ENCODE measurements at places on chromosomes 16 and 17. TPM values are rescaled to one million over a fixed set of nuclear protein-coding genes. Genes with fewer than 3 reads are reported as not detected.
A peak's percentile ranks its signal among the peaks of the same experiment; 100 is the strongest.

DNA sequence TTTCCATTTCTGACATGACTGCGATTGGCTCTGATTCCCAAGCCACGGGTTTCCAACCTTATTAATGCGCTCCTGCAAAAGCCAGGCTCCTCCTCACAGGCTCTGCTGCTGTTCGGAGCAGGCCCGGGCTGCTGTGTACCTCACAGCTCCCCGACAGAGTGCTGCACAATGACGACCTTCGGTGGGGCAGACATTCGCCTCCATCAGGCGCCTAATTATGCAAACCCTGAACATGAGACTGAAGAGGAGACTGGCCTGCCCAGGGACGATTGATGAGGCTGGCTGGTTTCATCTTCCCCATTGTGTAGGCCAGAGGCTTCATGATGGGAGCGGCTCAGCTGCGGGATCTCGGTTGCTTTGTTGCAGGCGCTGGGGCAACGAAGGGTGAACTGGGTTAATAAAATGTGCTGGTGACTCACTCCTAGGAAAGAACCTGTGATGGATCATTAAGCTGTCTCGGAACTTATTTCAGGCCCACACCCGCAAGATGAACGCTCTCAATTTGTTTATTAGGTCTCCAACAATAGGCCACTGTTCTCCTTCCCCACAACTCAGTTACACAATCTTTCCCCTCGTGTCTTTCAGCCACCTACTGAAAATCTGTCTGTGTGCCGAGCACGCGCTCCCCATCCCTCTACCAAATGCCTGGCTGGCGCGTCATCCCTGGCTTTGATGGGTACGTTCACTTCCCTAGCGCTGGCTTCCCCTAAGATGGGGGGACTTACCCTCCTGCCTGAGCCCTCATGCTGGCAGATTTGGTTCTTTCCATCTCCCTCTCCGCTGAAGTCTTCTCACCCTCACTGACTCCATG lies 27.2 kb upstream of the TOB1 start:
- peak; percentile 63 for DNase-seq

- no peak for DNase-seq
These were observed 8.6 kb downstream of the MAPT start for GRCh38 chr17:45902892-45903346.

GRCh38 chr16:74773446-74774222 lies 986 bp downstream of the FA2H start:
- no peak for DNase-seq

GRCh38 chr17:6040504-6040903 lies 29.7 kb upstream of the WSCD1 start:
- DNase-seq, result no peak

GRCh38 chr17:55625521-55625920 lies 97.1 kb downstream of the TMEM100 start:
- no peak for DNase-seq

GRCh38 chr17:50594128-50594823 lies 33.8 kb downstream of the CACNA1G start:
- DNase-seq, result no peak

The PIGS gene
- total RNA-seq, result 39.5 TPM

The RNF227 gene
- total RNA-seq, result 4.0 TPM

The OR3A2 gene
- total RNA-seq, result 0.15 TPM

The PRR11 gene
- total RNA-seq, result 51.9 TPM

GRCh38 chr16:30609002-30609925 lies 925 bp downstream of the ZNF689 start:
- peak; percentile 31 for DNase-seq

The ABCA10 gene
- total RNA-seq, result 0.21 TPM

DNA sequence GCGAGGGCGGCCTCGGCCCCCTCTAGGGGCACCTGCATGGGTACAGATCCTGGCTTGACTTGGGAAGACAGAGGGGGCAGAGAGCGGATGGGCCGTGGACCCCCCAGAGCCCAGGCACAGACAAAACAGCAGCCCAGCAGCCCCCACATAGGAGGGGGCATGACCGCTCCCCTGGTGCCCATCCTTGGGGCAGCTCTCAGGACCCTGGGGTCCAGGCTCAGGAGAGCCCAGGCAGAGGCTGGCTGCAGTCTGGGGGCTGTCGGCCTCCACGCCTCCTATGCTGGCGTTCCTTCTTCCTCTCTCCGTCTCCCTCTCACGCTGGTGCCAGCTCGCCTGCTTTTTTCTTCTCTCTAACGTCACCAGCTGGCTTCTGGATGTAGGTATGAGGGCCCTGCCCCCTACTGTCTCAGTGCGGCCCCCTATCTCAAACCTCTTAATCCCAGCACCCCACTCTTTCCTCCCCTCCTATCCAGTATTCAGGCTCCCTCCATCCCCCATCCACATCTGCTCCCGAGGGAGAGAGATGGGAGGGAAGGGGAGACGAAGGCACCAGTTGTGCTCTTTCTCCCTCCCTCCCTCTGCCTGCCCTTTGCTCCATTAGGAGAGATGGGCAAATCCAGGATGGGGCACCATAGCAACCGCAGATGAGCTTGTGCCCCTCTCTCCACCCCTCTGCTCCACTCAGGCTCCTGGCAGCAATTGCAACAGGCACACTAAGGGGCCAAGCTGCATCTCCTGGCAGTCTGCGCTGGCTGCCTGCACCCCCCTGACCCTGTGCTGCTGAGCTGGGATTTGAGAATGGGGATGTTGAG lies at the start of gene GPR179:
TSS of gene GPR179 (minus strand) at position 349 of the 812 bp plus-strand sequence. CDS start at position 182, 167 bp downstream.
- no peak for DNase-seq

The CLEC18C gene
- 3.8 TPM for total RNA-seq

The DYNLRB2 gene
- not detected for total RNA-seq

Data from neural progenitor cell (in vitro differentiated cells).